Iris pigment epithelial cell (primary cell): ENCODE measurements at places on chromosomes 7 and 10.

DNA sequence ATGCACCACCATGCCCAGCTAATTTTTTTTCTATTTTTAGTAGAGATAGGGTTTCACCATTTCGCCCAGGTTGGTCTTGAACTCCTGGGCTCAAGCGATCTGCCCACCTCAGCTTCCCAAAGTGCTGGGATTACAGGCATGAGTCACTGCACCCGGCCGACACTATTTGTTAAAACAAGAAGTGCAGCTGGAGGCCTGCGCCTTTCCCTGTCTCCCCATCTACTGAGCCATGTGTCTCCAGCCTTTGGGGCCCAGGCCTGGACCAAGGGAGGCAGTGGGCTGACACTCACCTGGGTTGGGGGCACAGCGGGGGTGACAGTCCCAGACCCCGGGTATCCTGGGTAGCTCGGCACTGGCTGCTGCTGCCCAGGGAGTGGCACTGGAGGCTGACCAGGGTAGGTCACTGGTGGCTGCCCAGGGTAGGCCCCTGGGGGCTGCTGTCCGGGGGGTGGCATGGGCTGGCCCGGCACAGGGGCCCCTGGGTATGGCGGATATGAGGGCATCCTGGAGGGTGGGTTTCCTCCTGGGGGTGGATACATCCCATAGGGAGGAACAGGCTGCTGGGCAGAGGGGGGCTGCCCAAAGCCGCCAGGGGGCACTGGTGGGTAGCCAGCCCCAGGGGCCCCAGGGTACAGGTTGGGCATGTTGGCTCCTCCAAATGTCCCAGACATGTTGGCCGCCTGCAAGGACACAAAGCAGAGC lies 36.3 kb downstream of the PLAC9 start:
- DNase-seq = peak; percentile 37

DNA sequence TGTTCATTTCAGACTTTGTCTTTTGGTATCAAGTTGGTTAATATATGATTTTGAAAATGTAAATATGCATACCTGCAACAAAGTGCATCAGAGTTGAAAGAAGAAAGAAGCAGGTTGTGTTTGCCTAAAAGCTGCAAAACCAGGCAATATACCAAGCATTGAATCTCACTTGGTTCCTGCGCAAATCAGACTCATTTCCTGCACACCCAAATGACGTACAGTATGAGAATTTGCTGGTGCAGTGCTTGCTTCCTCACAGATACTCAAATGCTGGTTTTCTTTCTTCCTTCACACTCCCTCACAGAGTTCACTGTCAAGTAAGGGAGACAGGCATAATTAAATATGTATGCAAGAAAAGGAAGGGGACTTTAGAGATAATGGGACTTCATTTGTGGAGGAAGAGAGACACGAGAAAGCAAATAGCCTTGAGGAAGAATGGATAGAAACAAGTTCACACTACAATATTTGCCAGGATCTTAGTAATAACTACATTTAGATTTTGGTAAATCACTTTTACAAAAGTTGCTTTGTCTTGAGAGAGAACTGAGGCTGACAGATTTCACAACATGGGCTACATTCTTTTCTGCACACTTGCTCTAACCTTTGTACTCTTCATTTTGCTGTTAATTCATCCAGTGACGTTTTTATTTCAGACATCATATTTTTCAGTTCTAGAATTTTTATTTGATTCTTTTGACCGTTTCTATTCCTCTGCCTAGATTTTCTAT lies 56.9 kb upstream of the AOAH start:
- DNase-seq = no peak

DNA sequence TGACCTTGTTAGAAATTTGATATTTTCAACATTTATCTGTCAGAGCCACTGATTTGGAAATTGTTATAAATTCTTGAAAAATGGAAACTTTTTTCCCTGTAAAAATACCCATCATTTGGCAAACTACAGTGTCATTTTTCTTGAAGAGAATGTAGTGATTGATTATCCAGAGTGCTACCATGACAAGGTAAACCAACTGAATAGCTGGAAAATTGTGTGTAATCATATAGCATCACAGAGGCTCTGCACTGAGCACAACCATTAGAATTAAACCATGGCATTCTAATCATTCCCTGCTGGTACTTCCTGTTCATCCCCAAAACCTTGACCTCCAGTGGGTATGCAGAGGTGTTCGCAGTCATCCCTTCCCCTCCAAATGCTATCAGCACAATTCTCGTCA lies 240.3 kb upstream of the LRGUK start:
- no peak for DNase-seq

DNA sequence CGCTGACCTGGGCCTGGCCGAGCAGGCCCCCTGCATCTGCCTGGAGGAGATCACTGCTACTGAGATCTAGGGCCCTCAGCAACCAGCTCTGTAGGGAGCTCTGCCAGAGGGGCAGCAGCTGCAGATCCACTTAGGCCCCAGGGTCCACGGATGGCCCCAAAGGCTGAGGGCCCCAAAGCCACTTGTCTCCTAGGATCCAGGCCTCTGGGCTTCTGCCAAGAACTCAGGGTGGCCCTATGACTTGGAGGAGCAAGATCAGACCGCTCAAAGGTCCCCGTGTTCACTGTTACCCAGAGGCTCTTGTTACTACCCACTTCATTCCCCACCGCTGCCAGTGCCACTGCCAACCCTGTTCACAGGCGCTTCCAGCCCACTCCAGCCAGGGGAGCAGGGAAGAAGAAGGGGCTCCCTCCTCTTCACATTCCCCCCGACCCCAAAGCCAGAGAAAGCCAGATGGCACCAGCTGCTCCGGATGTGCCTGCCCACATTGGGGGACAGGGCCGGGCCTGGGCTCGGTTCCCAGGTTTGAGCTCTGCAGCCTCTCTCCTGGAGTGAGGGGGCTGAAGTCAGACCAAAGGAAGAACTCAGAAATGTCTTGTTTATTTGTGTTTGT lies 7.6 kb downstream of the LZTS2 start:
- peak; percentile 18 for DNase-seq

- DNase-seq = peak; percentile 92
These were observed 77.8 kb downstream of the BAMBI start for GRCh38 chr10:28754930-28755718.

- DNase-seq = no peak
These were observed 81.2 kb downstream of the RAMP3 start for GRCh38 chr7:45238806-45239205.

DNA sequence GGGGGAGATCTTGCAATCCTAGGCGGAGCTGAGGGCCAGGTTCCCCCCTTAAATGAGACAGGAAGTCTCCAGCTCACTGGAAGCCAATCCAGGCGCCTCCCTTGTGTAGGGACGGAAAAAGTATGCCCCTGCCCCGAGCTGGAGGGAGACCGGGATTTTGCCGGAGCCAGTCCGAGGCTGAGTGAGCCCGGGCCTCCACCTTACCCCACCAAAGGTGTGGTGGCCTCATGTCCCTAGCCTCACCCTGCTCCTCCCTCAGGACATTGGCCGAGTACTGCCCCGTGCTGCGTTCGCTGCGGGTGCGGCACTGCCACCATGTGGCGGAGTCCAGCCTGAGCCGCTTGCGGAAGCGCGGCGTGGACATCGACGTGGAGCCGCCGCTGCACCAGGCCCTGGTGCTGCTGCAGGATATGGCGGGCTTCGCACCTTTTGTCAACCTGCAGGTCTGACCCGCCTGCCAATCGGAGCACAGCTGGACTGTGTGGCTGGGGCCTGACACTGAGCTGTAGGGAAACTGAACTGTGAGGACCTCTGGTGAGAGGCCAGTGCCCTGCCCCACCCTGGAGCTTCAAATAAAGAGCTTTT lies 2.0 kb downstream of the FBXL15 start:
- peak; percentile 79 for DNase-seq

- DNase-seq = no peak
These were observed 1198.2 kb upstream of the AUTS2 start for GRCh38 chr7:68399991-68400590.

DNA sequence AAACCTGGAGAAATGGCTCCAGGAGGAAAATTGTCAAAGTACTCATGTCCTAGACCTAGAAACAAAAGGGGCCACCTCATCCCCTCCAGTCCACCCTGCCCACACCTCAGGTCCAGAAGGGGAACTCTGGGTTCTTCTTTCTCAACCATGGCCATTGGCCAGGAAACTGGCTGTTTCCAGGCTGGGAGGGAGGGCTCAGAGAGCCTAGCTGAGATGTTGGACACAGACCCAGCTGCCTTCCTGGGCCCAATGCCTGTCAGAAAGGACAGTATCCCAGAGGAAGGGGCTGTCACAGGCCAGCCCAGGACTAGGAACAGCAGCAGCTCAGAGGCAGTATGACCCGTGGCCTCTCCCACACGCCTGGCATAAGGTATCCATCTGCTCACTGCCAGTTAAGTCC lies 9.6 kb downstream of the GRID1 start:
- no peak for DNase-seq

- peak; percentile 76 for DNase-seq
These were observed 10.3 kb upstream of the VIM start for GRCh38 chr10:17217631-17218232.

GRCh38 chr10:110751850-110752249 lies 107.7 kb downstream of the RBM20 start:
- no peak for DNase-seq

DNA sequence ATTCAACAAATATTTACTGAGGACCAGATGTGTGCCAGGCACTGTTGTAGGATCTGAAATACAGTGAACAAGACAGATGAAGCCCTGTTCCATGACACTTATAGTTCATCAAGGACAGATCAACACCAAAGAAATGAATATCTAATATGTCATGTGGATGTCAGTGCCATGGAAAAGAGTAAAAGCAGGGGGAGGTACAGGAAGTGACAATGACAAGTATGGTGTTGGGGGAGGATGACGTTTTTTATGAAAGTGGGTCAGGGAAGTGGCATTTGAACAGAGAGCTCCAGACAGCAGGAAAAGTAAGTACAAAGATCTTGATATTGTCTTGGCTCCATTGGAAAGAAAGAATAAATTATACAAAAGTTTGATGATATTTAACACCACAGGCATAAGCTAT lies 7.0 kb upstream of the SFMBT2 start:
- DNase-seq = no peak

- peak; percentile 9 for DNase-seq
These were observed 58.0 kb downstream of the NEBL start for GRCh38 chr10:20839141-20839540.

DNA sequence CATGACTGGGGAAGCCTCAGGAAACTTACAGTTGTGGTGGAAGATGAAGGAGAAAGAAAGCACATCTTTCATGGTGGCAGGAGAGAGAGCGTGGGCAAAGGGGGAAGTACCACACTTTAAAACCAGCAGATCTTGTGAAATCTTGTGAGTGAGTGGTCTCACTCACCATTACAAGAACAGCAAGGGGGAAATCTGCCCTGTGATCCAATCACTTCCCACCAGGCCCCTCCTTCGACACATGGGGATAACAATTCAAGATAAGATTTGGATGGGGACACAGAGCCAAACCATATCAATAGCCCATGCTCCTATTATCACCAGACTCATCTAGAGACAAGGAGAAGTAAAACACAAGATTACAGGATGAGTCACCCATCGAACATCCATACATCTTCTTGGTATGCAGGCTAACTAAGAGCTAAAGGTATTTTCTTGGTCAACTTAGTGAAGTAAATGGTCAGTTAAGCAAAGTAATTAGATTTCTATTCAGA lies 55.3 kb upstream of the YAE1 start:
- peak; percentile 73 for DNase-seq

DNA sequence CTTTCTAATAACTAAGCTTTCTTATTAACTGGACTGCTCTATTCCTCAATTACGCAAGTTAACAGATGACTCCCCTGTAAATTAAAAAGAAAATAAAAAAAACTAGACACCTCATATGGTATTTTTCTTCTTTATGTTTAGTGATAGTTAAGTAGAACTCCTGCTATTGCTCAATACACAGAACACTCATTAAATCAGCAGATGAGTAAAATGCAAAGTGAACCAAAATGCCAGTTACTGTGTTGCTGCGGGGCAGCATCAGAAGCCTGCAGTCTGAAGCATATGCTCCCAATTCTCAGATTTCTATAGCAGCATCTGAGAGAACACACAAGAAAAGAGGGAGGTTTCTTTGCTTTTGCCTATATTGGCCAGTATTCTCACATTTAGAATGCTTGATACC lies 28.4 kb downstream of the CDK6 start:
- DNase-seq = peak; percentile 65

DNA sequence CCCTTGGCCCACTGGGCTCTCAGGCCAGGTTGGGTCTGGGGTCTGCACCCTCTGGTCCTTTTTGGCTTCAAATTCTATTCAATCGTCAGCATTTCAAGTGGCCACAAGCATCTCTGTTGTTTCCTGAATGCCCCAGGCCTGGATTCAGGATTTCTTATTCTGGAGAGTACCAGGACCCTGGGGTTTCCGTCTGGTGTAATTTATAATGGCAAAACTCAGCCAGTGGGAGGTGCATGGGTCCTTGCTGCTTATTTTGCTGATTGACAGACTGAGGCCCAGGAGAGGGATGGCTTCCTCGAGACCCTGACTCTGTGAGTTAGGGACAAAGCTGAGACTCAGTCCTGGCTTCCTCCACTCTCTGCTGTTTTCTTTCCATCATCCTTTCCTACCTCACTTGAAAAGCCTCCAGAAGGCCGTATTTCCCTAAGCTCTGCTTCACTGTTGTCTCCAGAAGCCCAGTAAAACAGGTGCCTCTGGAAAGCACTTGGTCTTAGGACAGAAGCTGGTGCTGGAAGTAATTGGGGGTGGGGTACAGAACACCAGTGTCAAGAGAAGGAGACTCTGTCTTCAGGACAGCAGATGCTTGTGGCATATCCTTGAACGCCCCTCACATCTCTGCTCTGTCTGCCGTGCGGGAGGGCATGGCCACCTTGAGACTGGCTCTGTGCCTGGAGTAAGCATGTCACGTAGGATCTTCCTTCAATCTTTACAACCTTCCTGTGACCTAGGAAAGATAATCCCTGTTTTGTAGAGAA lies 39.4 kb upstream of the SH2D4B start:
- no peak for DNase-seq

DNA sequence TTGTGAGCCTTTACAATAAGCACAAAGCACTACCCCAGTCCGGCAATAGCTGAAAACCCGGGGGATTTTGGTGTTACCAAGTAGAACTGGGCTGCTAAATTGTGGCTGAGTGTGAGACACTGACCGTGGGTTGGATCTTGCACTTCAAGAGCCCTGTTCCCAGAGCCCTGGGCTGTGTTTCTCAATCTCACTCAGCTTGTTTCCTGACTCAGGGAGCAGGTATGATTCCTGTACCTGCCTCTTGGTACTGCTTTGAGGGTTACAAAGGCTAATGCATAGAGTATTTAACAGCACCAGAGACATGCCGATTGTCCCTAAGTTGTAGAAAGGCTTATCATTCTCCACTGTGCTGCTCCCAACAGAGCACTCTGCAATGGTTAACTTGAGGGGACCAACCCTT lies 134.6 kb downstream of the TEX36 start:
- no peak for DNase-seq
